Heart right ventricle (tissue), 16 donors: ENCODE measurements at places on chromosomes 2 and 18. TPM values are rescaled to one million over a fixed set of nuclear protein-coding genes. Genes with fewer than 3 reads are reported as not detected.

The LYG2 gene
- total RNA-seq: not detected

The HOXD10 gene
- total RNA-seq: not detected

The PARD3B gene
- 6.8 TPM for total RNA-seq

The DNER gene
- total RNA-seq: 0.13 TPM

The ALK gene
- total RNA-seq: not detected

The PPP1R1C gene
- total RNA-seq: 23.7 TPM

The FBXO36 gene
- total RNA-seq: 1.4 TPM
